ENCODE measurements at places on chromosomes 11 and 22. TPM values are rescaled to one million over a fixed set of nuclear protein-coding genes. Genes with fewer than 3 reads are reported as not detected.

The DNAJB7 gene
- not detected for total RNA-seq

The LDHAL6A gene
- not detected for total RNA-seq

DNA sequence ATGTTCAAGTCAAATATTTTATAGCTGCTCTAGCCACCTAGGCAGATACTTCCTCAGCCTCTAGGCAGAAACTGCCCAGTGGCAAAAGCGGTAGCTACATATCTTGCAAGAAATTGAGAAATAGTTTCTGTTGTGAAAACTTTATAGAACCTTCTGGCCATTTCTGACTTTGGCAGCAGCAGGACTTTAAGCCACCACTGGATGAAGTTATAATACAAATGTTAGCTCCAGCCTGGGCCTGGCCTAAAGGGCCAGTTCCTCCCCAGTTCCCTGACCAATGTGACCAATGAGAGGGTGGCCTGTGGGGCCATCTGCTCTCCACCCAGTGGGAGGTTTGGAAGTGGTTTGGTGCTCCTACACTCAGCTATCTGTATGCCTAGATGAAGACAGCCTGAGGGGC, 254.0 kb upstream of the NARS2 start:
- H3K4me1 ChIP-seq = no peaks in the 10 kb centered on the region
- no peak for DNase-seq
- no peak overlapping the region for H3K27ac ChIP-seq
- no peaks in the 10 kb centered on the region for H3K27me3 ChIP-seq
- no peak overlapping the region for H3K4me3 ChIP-seq
- no peaks in the 10 kb centered on the region for H3K36me3 ChIP-seq

- peak overlapping the region; percentile 35 for H3K4me3 ChIP-seq
- H3K27ac ChIP-seq = peak overlapping the region; percentile 79
- peak; percentile 58 for DNase-seq
- H3K36me3 ChIP-seq = no peaks in the 10 kb centered on the region
- peaks cover 57% of the 10 kb centered on the region for H3K4me1 ChIP-seq
These were observed 6.0 kb upstream of the ARHGAP42 start for GRCh38 chr11:100681064-100681502.

DNA sequence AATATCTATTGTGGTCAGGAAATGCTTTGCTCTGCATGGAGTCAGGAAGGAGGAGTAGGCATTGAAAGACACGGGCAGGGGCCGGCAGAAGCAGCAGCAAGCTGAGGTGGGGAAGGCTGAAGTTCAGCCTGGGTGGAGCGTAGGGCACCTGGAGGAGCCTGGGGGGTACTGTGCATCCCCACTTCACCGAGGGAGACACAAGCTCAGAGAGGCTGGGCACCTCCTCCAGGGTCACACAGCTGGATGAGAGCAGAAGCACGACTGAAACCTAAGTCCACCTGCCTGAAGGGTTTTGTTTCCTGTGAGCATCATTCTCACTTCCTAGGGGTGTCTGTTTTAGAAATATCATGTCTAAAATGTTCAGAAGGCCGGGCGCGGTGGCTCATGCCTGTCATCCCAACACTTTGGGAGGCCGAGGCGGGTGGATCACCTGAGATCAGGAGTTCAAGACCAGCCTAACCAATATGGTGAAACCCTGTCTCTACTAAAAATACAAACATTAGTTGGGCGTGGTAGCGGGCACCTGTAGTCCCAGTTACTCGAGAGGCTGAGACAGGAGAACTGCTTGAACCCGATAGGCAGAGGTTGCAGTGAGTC, 138.3 kb downstream of the MPPED1 start:
- no peak for DNase-seq
- H3K4me1 ChIP-seq = no peaks in the 10 kb centered on the region
- no peaks in the 10 kb centered on the region for H3K36me3 ChIP-seq
- H3K27ac ChIP-seq = no peak overlapping the region
- H3K4me3 ChIP-seq = no peak overlapping the region

GRCh38 chr22:24952837-24953383, 394 bp downstream of the KIAA1671 start:
- H3K4me3 ChIP-seq = peak overlapping the region; percentile 42
- peaks cover 66% of the 10 kb centered on the region for H3K27me3 ChIP-seq
- no peak for DNase-seq
- peaks cover 14% of the 10 kb centered on the region for H3K4me1 ChIP-seq

DNA sequence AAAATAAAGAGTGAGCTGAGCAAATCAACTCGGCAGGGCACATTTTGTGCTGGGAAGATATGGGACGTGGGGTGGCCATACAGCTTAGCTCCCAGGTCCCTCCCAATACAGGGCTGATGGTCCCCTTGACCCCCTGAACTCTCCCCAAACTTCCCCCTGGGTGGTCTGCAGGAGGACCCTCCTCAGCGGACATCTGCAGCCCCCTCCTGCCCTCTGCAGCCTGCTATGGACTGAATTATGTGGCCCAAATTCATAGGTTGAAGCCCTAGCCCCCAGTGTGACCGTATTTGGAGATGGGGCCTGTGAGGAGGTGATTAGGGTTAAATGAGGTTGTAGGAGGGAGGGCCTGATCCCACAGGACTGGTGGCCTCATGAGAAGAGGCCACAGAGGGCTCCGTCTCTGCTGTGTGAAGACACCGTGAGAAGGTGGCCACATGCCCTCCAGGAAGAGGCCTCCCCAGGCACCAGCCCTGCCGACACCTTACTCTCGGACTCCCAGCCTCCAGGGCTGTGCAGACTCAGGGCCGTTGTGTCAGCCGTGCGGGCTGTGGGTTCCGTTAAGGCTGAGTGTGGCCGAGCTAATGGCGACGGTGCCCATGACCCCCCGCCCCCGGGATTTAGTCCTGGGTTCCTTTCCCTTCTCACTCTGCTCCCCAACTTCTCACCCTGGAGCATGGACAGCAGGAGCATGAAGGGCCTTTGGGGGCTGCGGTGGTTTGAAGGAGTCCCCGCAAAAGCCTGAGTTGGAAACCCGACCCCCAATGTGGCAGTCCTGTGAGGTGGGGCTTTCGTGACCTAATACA, 1042.8 kb downstream of the BRD1 start:
- H3K27me3 ChIP-seq = no peaks in the 10 kb centered on the region
- H3K36me3 ChIP-seq = no peaks in the 10 kb centered on the region
- no peak overlapping the region for H3K27ac ChIP-seq
- no peaks in the 10 kb centered on the region for H3K4me1 ChIP-seq
- DNase-seq = no peak
- no peak overlapping the region for H3K4me3 ChIP-seq

DNA sequence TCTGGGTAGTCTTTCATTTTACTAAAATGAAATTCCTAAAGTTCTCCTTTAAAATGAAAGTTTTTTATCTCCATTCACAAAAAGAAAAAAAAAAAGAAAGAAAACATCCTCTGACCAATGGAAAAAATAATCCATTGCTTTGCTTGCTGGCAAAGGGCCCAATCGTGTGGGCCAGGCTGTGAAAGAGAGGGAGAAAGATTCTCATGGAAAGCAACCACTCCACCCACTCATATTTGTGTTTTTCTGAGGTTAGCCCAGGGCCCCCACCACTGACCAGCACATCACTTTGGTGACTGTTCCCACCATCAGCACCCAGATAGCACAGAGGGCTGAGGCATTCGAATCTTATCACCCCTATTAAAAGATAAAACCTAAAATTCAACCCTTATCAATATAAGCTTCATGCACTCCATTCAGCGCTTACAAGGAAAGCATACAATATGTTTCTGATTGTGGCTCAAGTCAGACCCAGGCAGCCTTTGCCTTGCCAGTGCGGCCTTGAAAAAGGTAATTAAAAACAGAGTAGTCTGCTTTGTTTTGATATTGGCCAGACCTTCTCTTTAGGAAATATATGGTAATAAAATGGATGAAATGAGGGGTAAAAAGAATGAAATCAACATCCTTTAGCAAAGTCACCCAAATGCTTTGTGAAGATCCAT, 192.8 kb downstream of the ETS1 start:
- H3K27me3 ChIP-seq = no peaks in the 10 kb centered on the region
- no peak overlapping the region for H3K27ac ChIP-seq
- DNase-seq = no peak
- H3K4me3 ChIP-seq = no peak overlapping the region

DNA sequence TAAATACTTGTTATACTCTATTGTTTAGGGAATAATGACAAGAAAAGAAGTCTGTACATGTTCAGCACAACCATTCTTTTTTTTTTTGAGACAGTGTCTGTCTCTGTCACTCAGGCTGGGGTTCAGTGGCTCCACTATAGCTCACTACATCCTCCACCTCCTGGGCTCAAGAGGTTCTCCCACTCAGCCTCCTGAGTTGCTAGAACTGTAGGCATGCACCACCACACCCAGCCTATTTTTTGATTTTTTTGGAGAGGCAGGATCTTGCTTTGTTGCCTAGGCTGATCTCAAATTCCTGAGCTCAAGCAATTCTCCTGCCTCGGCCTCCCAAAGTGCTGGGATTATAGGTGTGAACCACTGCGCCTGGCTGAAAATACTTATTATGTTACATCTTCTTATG, 250.0 kb downstream of the MIAT start:
- no peak for DNase-seq
- no peaks in the 10 kb centered on the region for H3K36me3 ChIP-seq
- H3K4me1 ChIP-seq = peaks cover 14% of the 10 kb centered on the region
- no peak overlapping the region for H3K27ac ChIP-seq

DNA sequence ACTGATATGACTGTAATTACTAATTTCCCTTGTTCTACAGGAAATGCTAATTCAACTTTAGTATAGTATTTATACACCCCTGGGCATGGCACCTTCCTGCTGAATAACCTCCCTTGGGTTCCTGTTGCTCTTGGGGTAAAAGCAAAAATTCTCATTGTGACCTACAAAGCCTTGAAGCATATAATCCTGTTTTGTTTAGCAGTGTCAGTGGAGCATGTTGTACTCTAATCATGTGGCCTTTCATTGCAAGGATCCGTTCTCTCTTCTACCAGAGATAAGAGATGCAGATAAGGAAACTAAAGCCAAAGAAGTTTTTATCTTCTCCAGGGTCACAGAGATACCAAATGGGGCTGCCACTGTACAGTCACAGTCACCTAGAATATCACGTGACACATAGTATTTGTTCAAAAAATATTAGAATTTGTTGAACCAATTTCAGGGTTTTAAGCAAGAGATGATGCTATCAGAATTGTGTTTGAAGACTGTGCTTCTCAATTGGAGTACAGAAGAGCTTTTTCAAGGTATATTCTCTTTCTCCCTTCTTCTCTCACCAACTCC, 25.1 kb downstream of the CSRP3 start:
- peaks cover 26% of the 10 kb centered on the region for H3K4me1 ChIP-seq
- H3K27me3 ChIP-seq = no peaks in the 10 kb centered on the region
- H3K4me3 ChIP-seq = no peak overlapping the region
